ENCODE measurements at places on chromosomes 3 and 15.

GRCh38 chr3:55629432-55629831, 142.3 kb upstream of the WNT5A start:
- no peak for DNase-seq

DNA sequence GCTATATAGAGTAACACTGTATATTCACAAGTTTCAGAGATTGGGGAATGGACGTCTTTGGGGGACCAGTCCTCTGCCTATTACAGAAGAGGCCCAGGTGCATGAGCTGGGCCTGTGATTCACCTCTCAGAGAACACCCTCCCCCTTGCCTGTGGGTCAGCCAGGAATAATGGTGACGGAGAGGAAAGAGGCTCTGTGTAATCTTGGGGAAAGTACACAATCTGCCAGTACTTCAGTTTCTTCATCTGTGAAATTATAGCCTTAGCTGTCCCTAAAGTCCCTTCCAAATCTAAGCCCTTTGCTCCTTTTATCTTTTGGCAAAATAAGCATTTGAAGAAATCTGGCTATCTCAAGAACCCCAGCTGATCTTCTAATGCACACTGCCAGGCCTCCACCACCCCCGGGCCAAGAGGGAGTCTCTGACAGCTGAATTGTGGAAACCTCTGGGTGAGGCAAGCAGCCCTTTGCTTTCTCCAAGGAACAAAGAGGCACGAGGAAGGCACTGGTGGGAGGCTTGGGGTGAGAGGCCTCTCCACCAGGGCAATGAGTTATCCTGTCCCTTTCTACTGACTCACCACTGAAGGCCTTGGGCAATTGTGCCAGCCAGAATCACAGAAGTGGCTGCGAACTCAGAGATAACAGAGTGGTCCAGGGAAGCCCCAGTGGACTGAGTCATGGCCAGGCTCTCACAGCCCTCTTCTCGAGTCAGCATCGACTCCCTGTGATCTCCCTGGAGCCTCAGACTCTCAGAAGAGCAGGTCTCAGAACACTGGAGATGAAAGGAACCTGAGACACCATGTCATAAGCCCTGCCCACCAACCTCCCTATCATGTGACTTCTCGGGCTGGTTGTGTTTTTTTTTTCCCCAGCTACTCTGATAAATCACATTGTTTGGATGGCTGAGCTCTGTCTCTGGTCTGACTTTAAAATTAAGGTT, 31.8 kb downstream of the CCNL1 start:
- DNase-seq, result peak; percentile 75

DNA sequence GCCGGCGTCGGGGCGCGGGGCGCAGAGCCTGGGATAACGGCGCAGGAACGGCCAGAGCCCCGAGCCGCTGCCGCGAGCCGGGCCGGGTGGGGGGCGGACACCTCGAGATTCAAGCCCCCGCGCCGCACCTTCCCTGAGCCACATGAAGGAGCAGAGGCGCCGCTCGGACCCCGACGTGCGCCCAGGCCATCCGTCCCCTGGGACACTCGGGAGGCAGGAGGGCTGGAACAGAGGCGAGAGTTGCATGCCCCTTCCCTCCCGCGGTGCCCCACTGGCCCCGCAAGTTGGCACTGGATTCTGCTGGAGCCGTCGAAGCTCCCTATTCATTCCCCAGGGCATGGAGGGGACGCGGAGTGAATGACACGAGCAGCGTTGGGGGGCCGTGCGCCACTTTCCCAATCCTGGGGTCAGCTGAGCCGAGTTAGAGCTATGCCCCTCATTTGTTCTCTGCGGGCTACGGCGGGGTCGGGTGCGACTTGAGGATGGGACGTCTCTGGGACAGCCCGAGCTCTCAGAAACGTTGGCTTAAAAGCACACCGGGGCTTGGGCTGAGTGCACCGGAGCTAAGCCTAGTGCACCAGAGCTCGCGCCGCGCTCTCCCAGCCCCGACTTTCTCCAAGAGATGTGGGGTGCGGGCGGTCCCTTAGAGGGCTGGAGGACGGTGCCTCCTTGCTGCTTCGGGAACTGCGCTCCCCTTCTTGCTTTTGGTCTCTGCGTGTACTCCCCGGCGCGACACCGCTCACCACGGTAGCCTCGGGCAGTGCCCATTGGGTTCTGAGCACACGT, 588 bp downstream of the SLC6A1 start:
- DNase-seq, result no peak

- no peak for DNase-seq
Measured at GRCh38 chr15:90232941-90233386, 777 bp downstream of the CIB1 start.

DNA sequence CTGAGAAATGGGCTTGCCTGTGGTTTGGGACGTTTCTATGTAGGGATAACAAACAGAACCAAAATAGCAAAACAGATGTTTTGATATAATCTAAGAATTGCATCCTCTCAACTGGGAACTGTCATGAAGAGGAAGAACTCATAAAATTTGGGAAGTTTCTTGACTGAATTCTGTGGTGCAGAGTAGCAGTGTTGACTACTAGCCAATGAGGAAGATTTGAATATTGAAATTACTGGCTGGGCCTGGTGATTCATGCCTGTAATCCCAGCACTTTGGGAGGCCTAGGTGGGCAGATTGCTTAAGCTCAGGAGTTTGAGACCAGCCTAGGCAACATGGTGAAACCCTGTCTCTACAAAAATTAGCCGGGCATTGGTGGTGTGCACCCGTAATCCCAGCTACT, 42.2 kb downstream of the ZNF609 start:
- DNase-seq, result no peak

DNA sequence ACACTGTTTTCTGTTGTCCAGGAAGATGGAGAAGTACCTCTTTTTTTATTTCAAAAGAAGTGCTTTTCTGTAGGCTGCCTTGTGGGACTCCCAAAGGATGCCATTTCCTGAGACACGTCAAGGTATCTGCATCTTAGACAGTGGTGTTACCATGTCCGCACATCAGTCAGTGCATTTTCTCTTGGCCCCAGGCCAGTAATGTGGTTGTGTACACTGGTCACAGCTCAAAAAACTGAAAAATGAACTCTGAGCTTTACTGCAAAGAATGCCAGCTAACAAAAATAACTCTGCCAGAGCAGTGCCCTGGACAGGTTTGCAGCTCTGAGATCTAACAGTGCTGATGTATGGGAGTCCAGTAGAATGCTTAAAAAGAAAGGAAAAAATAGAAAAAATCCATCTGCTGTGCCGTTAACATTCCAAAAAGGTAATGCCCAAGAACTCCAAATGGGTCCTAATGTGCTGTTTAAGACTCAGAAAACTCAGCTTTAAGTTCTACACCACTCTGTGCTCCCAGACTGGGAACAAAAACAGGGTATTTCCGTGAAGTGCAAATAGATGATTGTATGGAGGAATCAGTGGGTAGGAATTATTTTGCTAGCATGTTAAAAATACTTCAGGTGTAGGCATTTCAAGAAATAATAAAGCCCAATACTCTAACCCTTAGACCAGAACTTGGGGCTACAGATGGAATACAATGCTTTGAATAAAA, 315.9 kb downstream of the FEZF2 start:
- no peak for DNase-seq

DNA sequence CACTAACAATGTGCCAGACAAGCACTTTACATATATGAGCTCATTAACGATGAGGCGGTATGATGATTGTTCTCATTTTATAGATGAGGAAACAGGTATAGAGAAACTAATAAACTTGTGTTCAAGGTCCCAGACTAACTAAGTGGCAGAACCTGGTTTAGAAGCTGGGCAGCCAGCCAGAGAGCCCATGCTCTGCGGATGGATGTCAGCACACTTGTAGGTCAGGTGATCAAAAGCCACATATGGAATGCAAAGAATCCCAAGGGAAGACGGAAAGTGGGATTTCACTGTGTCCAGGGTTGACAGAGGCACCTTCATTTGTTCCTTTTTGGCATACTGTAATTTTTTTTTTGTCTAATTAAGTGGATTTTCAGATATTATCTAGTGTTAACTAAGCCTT, 103.7 kb downstream of the EFL1 start:
- DNase-seq, result peak; percentile 96

DNA sequence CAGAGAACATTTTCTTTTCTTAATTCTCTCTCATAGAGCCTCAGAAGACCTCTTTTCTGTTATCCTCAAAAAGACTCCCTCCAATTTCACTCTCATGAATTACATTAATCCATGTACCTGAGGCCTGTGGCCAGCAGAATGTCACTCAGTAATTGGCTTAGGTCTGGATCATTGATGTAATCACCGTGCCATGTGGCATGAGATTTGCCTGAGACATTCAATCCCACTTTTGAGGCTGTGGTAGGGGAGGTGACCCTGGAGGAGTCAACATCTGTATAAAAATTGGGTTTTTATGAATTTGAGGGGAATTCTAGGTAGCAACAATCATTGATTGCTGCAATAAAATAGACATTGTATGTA, 295.3 kb downstream of the GBE1 start:
- no peak for DNase-seq

DNA sequence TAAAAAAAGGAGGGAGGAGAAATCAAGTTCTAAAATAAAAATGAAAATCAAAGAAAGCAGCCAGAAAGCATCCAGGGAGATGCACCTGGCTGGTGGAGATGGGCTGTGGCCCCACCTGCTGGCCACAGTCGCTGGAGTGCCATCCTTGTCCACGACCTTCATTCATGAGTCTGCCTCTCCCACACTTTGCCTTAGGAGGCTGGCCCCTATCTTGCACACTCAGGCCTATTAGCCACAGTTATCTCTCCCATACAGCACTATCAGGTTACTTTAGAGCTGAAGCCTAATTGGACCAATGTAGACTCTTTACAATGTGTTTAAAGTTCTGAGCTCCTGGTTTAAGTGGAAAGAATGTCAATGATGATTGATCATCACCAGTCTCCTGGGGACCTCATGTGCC, 392.0 kb upstream of the RORA start:
- DNase-seq, result no peak

DNA sequence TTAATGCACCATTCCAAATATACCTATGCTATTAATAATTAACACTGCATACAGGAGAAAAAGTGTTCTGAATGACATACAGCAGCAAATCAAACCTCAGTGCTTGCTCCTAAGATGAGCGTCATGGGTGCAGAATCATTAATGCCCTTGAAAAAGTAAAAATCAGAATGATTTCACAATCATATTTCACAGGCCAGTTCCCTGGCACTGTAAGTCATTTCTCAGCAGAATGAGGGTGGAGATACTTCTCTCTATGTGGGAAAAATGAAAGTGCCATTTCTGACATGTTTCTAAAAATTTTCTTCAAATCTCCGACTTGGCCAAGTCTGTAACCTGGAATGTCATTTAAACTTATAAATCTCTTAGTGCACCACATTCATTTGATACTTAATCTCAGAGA, 549.8 kb upstream of the AGTR1 start:
- no peak for DNase-seq

GRCh38 chr3:141429371-141430035, 57.3 kb upstream of the RASA2 start:
- no peak for DNase-seq

GRCh38 chr3:176568189-176568588, 629.1 kb downstream of the TBL1XR1 start:
- DNase-seq, result no peak

GRCh38 chr3:163218336-163218735, 1721.7 kb downstream of the OTOL1 start:
- DNase-seq, result no peak

DNA sequence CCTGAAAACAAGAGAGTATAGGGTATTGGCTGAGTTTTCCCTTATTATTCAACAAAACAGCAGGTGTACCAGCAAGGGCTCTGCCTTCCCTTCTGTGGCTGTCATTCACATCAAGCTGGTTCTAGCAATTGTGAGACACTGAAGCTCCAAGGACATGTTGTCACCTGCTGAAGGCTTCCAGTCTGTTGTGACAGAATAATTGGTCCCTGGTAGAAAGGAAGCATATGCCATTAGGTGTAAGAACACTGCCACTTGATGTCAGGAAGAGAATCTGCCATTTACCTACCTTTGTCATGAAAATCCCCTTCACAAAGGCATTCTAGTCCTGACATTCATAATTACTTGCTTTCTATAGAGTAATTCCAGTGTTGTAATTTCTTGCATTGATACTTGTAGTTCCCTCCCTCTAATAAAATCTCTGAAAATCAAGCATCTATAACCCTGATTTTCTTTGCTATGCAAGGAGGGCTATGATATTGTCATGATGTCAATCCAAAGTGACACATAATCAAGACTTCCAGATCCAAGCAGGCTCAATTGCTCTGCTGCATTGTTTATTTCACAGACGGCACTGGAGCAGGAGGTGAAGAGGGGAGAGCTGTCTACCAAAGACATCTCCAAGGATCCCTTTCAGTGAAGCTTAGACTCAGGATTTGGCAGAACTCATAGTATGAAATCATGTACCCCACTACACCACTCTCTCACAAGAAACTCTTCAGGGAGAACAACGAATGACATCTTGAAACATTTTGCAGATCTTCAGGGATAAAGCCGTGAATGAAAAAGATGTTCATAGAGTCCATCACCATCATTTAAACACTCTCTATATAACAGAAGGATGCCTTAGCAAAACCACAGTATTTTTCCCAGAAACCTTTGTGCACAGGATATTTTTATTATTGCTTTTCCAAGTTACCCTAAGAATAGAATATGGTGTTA, 425.3 kb downstream of the RBMS3 start:
- DNase-seq, result no peak

- DNase-seq, result peak; percentile 83
Measured at GRCh38 chr15:68620721-68621527, 42.1 kb downstream of the CORO2B start.

DNA sequence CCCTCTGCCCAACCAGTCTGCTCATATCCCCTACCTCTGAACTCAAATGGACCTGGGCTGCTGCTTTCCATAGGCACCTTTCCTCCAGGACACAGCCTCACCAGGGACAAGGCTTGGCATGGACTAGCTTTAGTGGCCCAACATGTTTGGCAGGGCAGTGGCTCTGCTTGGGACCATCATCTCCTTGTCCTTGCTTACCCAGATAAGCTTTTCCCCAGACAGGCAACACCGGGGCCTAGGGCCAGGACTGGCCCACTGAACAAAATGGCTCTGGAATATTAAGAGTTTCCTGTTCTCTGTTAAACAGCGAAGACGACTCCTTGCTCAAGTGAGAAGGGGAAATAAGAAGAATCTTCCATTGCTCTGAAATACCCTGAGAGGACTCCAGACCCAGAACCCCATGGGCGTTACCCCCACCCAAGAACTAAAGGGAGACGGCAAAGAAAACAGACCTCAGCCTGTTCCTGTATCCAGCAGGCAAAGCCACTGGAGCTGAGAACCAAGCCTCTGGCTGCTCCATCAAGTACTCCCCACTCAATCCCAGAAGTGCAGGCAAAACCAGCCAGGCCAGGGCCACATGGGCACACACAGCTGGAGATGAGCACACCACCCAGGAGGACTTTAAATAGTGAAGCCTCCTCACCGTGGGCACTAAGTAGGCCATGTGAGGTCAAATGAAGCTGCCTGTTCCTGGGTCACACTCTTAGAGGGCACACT, 45.5 kb downstream of the CTNNB1 start:
- DNase-seq, result no peak

DNA sequence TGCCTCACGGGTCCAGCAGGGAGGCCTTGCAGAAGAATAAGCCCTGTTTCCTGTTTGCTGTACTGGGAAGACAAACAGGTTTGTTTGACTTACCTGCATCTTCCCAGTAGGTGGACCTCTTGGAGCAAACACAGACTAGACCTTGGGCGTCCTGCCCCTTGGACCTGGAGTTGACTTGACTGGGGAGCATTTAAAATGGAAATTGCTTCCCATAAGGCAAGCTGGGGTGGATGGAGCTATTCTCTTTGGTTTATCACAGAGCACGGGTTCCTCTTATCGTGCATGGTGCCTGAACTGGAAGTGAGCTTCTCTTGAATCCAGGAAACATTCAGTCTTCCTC, 151.4 kb downstream of the RPLP1 start:
- DNase-seq, result no peak

Data from retinal pigment epithelial cell (primary cell).